ENCODE measurements at places on chromosomes 6 and 20.

- no peak for DNase-seq
Observed at GRCh38 chr6:158783851-158784250, 35.3 kb downstream of the EZR start.

- DNase-seq, result no peak
Observed at GRCh38 chr6:36769676-36770499, 69.4 kb downstream of the CPNE5 start.

- DNase-seq, result no peak
Observed at GRCh38 chr20:11912013-11912658, 5.6 kb upstream of the BTBD3 start.

- DNase-seq, result peak; percentile 71
Observed at GRCh38 chr6:111871725-111872400, 1.4 kb downstream of the FYN start.

- DNase-seq, result peak; percentile 2
Observed at GRCh38 chr6:7505189-7505699, 36.2 kb upstream of the DSP start.

DNA sequence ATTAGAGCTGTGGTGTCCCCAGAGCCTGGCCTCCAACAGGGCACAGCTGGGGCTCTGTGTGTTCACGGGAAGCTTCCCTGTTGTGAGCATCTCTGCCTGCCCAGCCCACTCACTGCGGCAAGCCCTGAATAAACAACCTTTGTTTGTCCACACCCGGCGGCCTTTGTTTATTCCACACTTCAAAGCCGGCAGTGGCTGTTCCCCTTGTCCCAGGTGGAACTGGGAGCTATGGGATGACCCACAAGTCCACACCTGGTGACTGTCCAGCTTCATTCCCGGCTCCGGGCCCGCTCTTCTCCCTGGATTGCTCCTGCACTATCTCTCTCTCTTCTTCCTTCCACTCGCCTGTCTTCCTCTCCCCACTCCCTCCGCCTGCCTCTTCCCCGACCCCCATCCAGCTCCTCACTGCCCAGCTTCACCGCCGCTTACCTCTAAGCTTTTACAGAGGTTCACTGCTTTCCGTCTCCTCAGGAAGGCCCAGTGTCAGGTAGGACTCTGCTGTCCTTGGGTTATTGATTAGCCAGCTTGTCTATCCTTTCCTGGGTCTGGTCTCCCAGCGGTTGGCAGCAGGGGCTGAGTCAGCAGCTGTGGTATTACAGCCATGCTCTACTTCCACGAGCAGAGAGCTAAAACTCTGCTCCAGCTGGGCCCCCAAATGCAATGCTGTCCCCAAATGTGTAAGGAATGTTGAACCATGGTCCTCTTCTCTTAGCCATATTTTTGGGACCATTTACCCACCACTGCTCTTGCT is 17.8 kb downstream of the DACT2 start:
- no peak for DNase-seq

DNA sequence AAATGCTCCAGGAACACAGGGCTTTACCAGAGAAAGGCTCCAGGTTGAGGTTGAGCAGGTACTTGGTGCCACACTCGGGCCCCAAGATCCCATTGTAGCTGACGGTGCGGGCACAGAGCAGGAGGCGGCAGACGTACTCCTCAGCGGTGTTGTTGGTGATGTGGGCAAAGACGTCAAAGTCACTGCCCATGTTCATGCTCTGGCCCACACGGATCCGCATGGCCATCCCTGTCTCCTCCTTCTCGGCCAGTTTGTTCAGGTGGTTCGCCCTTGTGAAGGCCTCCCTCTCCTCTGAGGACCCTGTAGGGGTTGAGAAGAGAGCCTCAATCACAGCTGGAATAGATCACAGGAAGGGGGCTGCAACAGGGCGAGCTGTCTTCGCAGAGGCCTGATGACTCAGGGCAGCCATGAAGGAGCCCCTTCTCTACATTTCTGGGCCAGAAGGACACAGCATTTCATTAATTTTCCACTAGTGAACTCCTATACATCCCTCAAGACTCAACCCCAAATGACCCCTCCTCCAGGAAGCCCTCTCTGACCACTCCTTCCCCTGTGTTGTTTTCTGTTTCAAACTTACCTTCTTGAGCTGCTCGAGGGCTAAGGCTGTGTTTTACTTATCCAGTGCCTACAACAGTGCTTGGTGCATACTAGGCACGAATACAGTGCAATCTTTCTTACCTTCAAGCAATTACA is 26.8 kb downstream of the TGM2 start:
- DNase-seq, result no peak
